OCI-M1 (cell line): ENCODE measurements at places on chromosomes 7 and 10.

GRCh38 chr7:35556515-35557471 is 138.1 kb downstream of the HERPUD2 start:
- peak; percentile 24 for DNase-seq

DNA sequence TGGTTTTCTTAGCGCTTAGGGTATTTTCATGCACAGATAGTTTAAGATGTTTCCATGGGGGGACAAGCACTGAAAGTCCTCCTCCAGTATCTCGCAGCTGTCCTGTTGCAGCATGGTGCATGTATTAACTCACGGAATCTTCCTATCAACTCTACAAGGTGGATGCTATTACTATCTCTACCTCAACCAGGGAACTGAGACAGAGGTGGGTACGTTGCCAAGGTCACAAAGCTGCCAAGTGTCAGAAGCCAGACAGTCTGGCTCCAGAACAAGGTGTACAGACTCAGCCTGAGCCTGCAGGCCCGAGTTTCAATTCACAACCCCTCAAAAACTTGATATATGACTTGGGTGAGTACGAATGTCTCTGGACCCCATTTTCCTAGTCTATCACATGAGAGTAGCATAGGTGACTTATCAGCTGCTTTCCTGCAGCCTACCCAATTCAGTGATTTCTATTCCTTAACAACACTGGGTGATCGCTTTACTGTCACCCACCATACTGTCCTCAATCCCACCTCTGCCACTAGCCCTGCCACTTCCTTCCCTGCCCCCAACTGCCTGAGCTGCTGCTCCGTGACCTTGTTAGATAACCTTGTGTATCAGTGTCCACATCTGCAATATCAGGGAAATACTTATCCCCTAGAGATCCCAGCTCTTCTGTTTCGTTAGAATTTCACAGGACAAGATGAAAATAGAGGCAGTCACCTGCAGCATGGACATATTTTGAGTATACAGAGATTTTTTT is 92.1 kb downstream of the ABCC2 start:
- DNase-seq = no peak

DNA sequence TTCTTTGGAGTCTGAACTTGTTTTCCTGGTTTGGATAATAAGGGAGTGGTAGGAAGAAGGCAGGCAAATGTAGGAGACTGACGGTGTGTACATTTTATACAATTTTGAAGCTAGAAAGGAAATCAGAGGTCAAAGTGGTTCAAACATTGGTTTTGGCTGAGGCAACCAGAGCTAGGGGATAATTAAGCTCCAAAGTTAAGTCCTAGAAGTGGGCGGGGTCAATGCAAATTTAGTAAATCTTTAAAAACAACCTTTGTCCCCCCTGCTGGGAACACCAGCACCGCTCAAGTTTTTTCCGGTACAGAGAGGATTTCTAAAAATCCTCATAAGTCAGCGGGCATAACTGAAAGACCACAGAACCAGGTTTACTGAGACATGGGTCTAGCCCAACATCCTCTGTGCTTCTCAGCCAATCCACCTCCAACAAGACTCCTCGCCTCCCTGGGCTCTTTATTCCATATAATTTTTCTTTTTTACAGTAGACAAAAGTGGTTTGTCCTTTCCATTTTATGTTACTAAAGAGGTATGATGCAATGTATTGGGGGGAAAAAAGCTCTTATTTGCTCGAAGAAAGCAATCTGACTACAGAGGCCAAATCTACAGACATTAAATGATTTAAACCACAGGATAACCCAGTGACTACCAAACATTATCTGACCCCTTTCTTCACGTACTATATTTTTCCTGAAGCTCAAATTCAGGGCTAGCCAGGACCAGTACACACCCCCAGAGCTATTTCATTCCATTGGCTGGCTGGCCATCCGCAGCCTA is 1.6 kb downstream of the GLUD1 start:
- DNase-seq = peak; percentile 69

GRCh38 chr7:69114374-69114773 is 483.9 kb upstream of the AUTS2 start:
- DNase-seq = no peak

GRCh38 chr10:88221010-88221973 is 357.9 kb downstream of the PTEN start:
- DNase-seq = peak; percentile 65

- no peak for DNase-seq
Measured at GRCh38 chr7:28666154-28666553, 253.8 kb downstream of the CREB5 start.
